G401 (cell line): ENCODE measurements at places on chromosomes 3 and 15. TPM values are rescaled to one million over a fixed set of nuclear protein-coding genes. Genes with fewer than 3 reads are reported as not detected.

Gene TMCO5A
- total RNA-seq = not detected in 2 replicates

Gene TXNRD3
- 13.2 and 21.5 TPM in 2 replicates for total RNA-seq

Gene CYP8B1
- not detected in 2 replicates for total RNA-seq

DNA sequence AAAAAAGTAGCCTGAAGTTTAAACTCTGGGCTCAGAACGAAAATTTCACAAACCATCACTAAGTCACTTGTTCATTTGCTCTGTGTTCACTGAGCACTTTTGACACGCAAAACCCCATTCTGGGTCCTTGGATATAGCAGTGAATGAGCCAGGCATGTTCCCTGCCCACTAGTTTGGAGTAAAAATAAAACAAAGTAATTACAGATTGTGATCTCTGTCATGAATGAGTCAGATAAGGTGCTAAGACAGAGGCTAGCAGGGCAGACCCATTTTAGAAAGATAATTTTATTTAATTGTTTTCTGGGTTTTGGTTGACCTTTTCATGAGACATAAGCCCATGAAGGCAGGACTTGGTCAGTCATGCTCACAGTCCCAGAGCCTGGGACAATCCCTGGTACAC is 84.1 kb upstream of the ARHGEF3 start:
- no peak for DNase-seq

DNA sequence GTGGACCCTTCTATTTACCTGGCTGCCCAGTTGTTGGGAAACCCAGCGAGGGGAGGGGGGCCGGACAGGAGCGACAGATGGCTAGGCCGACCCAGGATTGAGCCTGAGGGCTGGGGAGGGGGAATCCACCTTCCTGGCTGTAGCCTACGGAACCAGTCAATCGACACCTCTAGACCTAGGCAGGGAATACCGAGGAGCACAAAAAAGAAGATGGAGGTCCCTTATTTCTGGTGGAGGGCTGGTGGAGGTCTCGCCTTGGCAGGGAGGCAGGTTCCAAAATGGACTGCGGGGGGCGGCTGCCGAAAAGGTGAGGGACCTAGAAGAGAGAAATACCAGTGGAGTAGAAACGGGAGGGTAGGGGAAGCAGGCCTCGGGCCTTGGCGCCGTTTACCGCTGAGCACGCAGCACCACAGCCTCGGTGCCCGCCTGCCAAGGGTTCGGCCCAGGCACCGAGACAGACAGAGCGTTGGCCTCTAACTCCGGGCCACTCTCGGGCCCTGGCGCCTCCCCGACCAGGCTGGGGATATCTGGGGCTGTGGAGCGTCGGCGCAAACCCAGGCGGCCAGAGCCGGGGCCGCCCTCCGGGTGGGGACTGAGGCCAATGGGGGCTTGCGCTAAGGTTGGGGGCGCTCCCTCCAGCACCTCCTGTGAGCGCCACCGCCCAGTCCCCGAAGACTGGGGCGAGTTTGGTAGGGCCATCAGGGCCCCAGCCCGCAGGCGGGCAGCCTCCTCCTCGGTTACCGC is 1.6 kb downstream of the ANKRD63 start:
- no peak for DNase-seq

DNA sequence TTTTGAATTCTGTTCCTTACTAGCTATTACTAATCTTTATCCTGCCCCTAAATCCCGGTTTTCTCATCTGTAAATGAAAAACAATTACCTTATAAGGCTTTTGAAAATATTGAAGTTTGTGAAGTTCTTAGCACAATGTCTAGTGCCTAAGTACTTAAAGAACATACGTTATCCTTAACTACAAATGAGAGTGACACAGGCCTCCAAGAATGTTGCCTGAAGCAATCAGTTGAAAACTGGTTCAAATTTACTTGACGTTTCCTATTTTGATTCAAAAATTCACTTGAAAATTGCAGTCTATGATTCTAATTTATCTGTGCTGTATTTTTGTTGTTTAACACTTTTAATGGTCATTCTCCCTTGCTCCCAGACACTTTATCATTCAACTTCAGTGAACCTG is 3.2 kb downstream of the SENP7 start:
- no peak for DNase-seq

DNA sequence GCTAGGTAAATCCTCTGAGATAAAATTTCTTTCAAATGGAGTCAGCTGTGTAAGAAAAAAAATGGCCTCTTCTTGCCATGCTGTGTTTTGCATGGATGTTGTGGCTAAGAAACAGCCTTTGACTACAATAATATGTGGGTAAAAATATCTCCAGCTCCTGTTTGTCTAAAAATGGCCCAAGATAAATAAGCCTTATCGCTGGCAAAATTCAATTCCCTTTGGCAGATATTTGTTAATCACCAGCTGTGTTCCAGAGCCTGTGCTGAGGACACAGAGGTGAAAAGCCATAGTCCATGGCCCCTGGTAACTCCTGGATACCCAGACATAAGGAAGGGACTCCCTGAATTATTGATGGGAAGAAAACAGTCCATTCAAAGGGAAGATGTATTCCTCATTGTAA is 15.3 kb upstream of the RAMAC start:
- DNase-seq = no peak

GRCh38 chr3:129312671-129313414 is 34.2 kb downstream of the HMCES start:
- no peak for DNase-seq
